ENCODE measurements at places on chromosomes 3 and 15.
A peak's percentile ranks its signal among the peaks of the same experiment; 100 is the strongest.

DNA sequence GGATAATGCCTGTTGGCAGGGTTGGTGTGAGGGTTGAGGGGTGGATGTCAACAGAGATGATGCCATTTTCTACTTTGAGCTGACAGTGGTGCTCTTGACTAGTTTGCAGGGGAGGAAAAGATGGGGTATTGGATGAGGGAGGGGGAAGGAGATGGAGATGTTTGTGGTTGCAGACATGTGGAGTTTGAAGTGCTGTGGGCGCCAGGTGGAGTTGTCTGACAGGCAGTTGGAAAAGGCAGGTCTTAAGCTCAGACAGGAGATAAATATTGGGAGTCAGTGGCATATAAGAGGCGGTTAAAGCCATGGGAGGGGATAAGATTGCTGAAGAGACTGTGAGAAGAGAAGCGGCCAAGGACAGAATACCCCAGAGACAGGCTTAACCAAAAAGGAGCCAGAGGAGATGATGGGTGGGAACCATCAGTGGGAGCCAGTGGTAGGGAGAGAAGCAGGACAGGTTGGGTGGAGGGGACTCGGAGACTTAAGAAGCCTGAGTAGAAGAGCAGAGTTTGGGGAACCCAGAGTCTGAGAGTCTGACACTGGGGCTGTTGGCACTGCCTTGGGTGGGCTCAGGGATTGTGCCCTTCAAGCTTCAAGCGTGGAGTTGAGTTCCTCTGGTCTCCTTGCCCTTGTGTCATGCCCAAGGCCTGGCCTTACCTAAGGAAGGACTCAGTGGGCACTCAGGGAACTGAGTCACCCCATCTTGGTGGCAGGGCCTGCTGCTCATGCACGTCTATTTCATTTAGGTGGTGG, 13.9 kb downstream of the COPG1 start:
- no peak for DNase-seq

- DNase-seq, result no peak
Measured at GRCh38 chr15:43329217-43329959, 985 bp downstream of the LCMT2 start.

DNA sequence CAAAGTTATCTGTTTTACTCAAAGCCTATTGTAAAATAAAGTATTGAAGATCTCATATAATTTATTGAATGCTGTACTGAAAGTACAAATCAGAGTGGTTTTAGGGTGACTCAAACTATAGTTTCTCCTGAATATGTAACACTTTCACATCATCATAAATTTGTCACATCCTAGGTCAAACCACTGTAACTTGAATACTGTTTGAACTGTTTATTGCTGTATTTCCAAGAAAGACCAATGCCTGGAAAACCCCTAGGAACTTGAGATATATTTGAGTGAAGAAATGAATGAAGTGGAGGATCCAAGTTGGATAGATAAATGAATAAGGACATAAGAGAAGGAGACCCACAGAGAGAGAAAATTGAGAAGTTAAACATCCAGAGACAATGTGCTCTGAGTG, 348.2 kb downstream of the GRM7 start:
- no peak for DNase-seq

DNA sequence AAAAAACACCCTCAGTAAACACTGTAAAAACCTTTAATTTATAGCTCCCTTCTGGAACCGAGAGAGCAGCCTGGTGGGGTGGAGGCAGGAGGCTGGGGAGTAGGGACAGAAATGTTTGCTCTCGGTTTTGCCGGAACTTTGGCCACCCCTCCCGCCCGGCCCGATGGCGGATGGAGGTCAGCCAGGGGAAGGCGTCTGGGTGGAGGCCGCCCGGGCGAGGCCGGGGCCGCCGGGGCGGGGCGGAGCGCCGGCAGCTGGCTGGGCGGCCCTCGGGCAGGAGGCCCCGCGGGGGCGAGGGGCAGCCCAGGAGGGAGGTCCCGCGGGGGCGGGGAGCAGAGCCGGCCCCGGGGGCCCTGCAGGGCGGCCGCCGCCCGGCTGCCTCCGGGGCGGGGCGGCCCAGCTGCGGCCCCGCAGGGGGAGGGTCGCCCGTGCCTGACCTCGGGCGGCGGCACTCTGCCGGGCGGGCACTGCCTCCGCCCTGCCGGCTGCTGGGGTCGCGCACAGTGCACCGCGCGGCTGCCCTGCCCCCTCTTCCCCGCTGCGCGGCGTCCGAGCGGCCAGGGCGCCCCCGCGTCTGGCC, 829 bp upstream of the SKIL start:
- DNase-seq, result peak; percentile 81
